ENCODE measurements at places on chromosomes 2 and 18.

DNA sequence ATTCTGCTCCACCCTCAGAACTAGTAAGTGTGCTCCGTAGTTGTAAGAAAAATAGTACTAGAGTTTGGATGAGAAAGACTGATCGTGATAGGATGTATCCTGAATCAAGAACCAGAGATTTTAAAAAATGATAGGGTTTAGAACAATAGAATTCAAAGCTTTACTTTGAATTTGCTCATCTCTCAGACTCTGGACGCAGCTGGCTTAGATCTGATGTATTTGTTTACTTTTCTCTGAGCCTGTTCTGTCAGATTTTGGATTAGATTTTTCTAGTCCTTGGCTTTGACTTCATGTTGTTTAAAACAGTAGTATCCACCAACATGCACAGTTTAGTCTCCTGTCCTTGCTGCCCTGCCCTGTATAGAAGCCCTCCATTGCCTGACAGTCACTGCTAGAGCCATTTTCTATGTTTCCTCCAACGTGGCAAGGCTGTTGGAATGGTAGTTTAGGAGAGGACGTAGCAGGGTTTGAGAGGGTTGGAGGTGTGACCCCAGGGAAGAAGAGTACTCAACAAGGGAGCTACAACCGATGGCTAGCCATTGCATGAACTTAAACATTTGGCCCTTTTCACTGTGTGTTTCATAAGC lies 92.4 kb downstream of the MYO3B start:
- no peak for DNase-seq

- no peak for DNase-seq
Observed at GRCh38 chr2:137981112-137981656, 16.9 kb downstream of the HNMT start.

- DNase-seq = no peak
Observed at GRCh38 chr2:133682906-133683305, 114.6 kb upstream of the NCKAP5 start.

GRCh38 chr2:197207598-197207997 lies 103.0 kb downstream of the ANKRD44 start:
- no peak for DNase-seq

- no peak for DNase-seq
Observed at GRCh38 chr2:27980242-27980641, 89.7 kb downstream of the BABAM2 start.

GRCh38 chr18:48939205-48940097 lies 11.3 kb downstream of the SMAD7 start:
- DNase-seq = no peak

DNA sequence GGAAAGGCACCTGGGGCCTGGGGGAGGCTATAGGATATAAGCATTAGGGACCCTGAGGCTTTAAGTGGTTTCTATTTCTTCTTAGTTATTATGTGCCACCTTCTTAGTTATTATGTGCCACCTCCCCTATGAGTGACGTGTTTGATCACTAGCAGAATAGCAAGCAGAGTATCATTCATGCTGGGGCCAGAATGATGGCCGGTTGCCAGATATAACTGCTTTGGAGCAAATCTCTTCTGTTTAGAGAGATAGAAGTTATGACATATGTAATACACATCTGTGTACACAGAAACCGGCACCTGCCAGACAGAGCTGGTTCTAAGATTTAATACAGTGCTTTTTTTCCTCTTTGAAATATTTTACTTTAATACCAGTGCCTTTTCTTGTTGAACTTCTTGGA lies 29.4 kb downstream of the LIPG start:
- no peak for DNase-seq

DNA sequence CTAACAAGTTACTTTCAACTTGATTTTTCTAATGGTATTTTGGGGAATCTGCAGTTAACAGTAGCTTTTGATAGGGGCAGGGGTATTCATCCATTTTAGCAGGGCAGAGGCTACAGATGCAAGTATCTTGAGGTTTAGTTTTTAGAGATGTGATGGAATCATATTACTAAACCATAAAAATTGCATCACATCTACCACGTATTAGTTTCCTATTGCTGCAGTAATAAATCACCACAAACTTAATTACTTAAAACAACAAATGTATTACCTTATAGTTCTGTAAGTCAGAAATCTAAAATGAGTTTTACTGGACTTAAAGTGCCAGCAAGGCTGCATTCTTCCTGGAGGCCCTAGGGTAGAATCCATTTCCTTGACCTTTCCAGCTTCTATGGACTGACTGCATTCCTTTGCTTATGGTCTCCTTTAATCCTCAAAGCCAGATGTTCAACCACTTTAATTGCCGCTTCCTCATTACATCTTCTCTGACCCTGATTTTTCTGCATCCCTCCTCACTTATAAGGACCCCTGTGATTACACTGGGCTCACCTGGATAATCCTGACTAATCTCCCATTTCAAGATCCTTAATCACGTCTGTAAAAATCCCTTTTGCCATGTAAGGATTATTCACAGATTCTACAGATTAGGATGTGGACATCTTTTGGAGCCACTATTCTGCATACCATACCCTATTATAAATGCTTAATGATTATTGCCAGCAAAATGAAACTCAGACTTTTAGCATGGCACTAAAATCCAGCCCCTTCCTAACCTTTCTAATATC lies 21.9 kb upstream of the EXOC6B start:
- DNase-seq = no peak

DNA sequence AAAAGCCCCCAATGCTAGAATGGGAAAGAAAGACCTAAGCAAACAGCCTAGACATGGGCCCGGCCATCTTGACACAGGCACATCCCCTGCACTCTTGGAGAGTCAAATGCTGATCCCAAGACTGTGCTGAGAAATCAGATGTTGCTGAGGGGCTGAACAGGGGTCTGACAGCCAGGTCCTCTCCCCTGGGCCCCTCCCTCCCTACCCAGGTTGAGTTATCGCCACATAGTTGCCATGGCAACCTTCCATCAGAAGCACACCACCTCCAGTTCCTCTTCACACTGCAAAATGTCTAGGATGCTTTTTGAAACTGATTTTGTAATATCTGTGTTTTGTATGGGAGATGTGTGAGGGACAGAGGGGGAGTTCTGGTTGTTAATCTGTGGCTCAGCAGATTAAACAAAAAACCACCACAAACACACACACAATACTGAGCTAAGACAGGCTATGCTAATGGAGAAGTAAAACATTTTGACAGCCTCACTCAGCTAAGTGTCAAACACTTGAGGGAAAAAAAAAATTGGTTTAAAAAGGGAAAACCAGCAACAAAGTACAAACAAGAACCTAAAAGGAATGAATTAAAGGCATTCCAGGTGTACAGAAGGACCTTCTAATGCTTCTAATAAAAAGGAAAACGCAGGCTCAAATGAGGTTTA lies 88.2 kb downstream of the TMEM163 start:
- DNase-seq = no peak

DNA sequence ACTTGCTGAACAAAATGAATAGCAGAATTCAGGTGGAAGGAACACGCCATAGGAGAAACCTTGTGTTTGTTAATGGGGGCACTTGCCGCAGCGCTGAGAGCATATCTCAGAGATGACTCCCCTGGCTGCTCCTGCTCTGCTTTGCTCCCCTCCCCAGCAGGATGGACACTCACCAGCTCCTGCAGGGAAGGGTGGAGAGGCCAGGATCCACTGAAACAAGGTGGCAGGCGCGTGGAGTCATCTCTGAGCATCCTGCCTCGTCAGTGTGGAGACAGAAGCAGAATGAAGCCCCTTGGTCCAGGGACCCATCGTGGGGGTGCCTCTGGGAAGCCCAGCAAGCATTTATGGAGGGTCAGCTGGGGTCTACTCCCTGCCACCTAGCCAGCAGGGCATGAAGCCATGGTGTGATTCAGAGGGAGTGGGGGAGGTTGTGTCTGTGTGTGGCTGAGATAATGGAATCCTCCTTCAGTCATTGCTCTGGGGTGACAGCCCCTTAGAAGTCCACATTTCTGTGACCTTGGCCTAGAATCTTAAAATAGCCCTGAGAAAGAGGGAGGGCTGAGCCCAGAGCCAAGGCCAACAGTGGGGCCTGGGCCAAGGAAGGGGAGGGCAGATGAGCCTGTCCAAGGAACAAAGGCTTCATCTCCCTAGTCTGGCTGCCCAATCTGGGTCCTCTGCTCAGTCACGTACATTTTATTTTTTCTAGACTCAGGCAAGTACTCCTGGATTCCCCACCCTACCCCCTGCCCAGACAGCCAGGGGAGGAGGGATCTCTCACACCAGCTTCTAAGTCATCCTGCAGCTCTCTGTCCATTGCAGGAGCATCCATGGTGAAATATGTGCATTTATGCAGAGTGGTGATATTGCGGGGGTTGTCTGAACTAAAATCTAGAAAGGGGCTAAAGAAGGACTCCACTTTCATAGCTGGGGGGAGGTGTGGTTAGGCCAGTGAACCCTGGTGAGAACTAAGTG lies 215.4 kb downstream of the ZBTB7C start:
- no peak for DNase-seq

DNA sequence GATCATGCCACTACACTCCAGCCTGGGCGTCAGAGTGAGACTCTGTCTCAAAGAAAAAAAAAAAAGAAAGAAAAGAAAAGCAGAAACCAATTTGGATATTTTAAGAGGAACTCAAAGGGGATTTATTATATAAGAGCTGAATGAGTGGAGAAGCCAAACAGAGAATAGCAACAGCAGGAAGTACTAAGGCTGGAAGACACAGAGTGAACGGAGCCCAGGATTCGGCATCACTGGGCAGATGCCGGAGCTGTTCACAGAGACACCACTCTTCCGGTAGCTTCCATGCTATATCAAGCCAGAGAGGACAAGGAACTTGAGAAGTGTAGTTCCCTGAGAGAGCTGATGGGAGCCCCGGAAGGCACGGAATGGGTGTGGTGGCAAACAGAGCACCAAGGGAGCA lies 47.0 kb upstream of the CABLES1 start:
- DNase-seq = no peak

DNA sequence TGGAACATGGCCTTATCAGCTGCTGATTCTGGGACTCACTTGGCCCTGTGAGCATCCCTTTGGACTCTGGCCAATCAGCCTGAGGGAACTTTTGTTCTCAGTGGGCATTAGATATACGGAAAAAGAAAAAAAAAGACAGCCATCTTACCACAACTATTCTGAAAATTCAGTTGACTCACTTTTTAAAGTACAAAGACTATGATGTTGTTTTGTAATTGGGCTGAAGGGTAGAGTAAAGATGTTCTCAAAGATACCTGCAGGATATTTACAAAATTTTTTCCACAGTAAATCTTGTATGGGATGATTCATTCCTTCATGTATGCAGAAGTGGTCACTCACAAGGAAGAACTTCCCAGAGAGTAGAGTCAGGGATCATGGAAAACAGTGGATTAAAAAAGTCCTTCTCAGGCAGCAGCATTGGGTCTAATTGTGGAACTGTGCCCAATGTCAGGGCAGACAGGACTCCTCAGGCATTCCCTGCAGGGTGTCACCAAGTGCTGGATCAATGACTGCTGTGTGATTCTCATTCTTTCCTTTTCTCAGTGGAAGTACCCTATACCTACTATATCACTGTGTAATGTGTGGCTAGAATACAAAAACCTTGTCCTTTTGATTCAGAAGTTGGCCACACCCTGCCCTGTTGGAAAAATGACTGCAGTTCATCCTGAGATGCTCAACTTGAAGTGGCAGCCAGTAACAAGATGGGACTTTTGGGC lies 35.4 kb downstream of the SULT1C4 start:
- DNase-seq = no peak

DNA sequence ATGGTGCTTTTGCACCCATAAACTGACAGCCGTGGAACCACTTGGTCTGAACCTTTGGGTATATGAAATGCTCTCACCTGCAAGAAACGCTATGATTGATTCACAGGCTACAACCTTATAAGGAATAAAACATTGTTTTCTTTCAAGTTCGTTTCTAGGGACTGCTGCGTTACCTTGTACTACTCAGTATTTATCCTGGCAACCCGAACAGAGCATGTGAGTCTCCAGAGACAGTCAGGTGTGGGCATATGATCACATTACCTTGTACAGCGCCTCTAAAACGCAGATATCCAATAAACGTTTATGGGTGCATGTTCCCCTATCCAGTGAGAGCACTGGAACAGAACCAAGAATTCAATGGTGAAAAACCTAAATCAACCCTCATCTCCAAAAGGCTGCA lies 1.7 kb downstream of the CCBE1 start:
- no peak for DNase-seq

- no peak for DNase-seq
Observed at GRCh38 chr2:152462779-152463178, 127.8 kb downstream of the FMNL2 start.

GRCh38 chr18:41096504-41096903 lies 858.5 kb upstream of the PIK3C3 start:
- no peak for DNase-seq

GRCh38 chr2:213002383-213002782 lies 149.0 kb downstream of the IKZF2 start:
- no peak for DNase-seq

- no peak for DNase-seq
Observed at GRCh38 chr2:60735496-60736250, 20.4 kb upstream of the PAPOLG start.

- DNase-seq = peak; percentile 22
Observed at GRCh38 chr18:76528477-76529432, 33.7 kb upstream of the ZNF516 start.

- DNase-seq = no peak
Observed at GRCh38 chr18:10131081-10131459, 217.3 kb downstream of the VAPA start.

- no peak for DNase-seq
Observed at GRCh38 chr18:12990641-12990966, 558 bp upstream of the CEP192 start.

GRCh38 chr2:101754618-101755017 lies 57.1 kb downstream of the MAP4K4 start:
- DNase-seq = no peak

GRCh38 chr2:8412586-8412985 lies 269.3 kb upstream of the ID2 start:
- no peak for DNase-seq

- DNase-seq = no peak
Observed at GRCh38 chr2:174332217-174332963, 2.4 kb upstream of the SP9 start.

DNA sequence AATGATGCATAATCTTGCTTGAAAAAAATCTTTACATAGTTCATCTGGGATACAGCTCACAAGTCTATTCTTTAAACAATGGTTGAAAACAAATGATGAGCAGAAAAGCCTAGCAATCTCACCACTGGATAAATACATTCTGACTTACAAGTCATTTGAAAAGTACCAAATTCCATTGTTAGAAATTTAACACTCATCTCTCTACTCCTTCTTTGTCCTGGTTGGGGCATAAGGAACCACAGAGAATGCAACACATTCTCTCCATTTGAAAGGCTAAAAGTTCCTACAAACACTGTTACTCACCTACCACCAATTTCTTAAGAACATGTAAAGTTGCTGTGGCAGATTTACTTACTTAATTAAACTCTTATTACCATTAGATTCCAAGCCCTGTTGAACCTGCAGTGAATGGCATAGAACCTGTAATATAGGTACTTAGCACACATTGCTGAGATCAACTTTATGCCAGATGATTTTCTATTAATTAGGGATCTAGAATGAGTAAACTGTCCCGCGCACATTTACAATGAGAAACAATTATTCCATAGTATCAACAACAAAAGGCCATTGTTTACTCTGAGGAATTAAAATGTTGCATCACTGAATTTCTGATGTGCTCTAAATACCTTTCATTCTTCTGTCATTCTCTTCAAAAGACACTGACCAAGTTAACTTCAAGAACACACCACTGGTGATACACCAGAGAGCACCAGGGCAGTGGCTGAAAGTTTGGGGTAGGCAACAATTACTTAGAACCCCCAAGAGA lies 69.6 kb downstream of the CABYR start:
- DNase-seq = no peak

Data from CD4-positive, alpha-beta T cell treated with Interleukin-15 for 1 hour (primary cell).